ENCODE measurements at places on chromosomes 2 and 18. TPM values are rescaled to one million over a fixed set of nuclear protein-coding genes. Genes with fewer than 3 reads are reported as not detected.

GRCh38 chr2:118593257-118593656 is 254.2 kb downstream of the EN1 start:
- no peak overlapping the region for H3K4me3 ChIP-seq
- H3K36me3 ChIP-seq, result no peaks in the 10 kb centered on the region
- no peaks in the 10 kb centered on the region for H3K4me1 ChIP-seq

DNA sequence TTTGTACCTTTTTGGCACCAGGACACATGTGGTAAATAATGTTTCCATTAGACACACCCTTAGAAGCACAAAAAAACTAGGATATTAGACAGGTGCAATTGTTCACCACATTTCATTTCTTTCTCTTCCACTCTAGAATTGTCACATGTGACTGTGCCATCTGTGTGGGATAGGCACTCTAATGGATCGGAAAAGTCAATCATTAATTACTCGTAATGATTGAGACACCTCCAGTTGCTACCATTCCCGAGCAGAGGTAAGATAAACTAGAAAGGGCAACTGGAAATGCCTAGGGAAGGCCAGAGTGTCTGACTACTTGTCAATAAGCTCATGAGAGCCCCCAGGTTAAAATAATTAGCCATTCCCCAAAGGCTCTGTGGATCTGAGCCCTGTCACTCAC is 59.9 kb downstream of the METTL4 start:
- DNase-seq, result no peak
- H3K4me3 ChIP-seq, result no peak overlapping the region
- no peak overlapping the region for H3K27ac ChIP-seq
- no peaks in the 10 kb centered on the region for H3K36me3 ChIP-seq
- no peaks in the 10 kb centered on the region for H3K27me3 ChIP-seq

DNA sequence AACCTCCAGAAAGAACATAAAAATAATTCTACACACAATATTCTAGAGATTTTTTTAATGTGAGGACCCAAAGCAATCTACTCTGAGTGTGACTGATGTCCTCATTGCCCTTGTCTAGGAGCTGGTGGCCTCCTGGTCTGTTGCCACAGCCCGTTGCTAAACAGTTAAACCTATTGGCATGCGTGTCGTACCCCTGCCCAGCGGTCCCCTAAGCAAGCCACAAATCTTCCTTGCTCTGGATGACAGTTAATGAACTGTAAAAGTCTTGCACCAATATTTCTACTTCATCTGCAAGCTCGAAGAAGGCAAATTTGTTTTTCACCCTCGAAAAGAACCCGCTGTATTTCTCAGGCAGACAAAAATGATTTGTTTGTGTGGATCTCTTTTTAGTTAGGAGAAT is 489.1 kb upstream of the MEX3C start:
- no peak overlapping the region for H3K27ac ChIP-seq
- H3K4me3 ChIP-seq, result no peak overlapping the region
- no peaks in the 10 kb centered on the region for H3K4me1 ChIP-seq
- H3K36me3 ChIP-seq, result no peaks in the 10 kb centered on the region
- no peaks in the 10 kb centered on the region for H3K27me3 ChIP-seq
- DNase-seq, result no peak

DNA sequence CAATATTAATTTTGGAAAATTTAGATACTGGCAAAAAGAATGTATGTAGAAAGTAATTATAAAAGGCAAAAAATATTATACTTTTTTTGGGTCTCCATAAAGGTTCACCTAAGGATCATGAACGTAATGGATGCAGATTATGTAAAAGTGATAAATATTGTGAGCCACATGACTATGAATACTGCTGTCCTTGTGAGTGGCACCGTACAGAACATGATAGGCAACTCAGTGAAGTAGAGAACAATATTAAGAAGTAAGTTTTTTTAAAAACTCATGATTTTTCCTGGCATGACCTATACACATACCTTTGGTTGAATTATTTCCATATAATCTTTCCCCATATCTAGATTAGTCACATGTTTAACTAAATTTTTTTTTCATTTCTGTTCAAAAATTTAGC is 18.6 kb downstream of the GEN1 start:
- DNase-seq, result no peak
- H3K4me3 ChIP-seq, result no peak overlapping the region
- no peaks in the 10 kb centered on the region for H3K27me3 ChIP-seq
- H3K4me1 ChIP-seq, result no peaks in the 10 kb centered on the region

GRCh38 chr2:218298314-218298875 is 6.1 kb upstream of the TMBIM1 start:
- DNase-seq, result no peak
- H3K36me3 ChIP-seq, result no peaks in the 10 kb centered on the region
- H3K27me3 ChIP-seq, result no peaks in the 10 kb centered on the region
- peak overlapping the region; percentile 54 for H3K27ac ChIP-seq

- H3K27me3 ChIP-seq, result no peaks in the 10 kb centered on the region
- H3K27ac ChIP-seq, result no peak overlapping the region
- no peak overlapping the region for H3K4me3 ChIP-seq
- no peaks in the 10 kb centered on the region for H3K36me3 ChIP-seq
- no peak for DNase-seq
These were observed 403.3 kb upstream of the FANCL start for GRCh38 chr2:58644451-58644850.

GRCh38 chr18:68494802-68495581 is 219.9 kb downstream of the TMX3 start:
- no peaks in the 10 kb centered on the region for H3K4me1 ChIP-seq
- DNase-seq, result no peak
- H3K36me3 ChIP-seq, result no peaks in the 10 kb centered on the region
- H3K4me3 ChIP-seq, result no peak overlapping the region

GRCh38 chr18:58638441-58638840 is 9.6 kb upstream of the ALPK2 start:
- DNase-seq, result no peak
- no peak overlapping the region for H3K4me3 ChIP-seq
- no peaks in the 10 kb centered on the region for H3K36me3 ChIP-seq
- H3K27ac ChIP-seq, result no peak overlapping the region
- no peaks in the 10 kb centered on the region for H3K27me3 ChIP-seq

DNA sequence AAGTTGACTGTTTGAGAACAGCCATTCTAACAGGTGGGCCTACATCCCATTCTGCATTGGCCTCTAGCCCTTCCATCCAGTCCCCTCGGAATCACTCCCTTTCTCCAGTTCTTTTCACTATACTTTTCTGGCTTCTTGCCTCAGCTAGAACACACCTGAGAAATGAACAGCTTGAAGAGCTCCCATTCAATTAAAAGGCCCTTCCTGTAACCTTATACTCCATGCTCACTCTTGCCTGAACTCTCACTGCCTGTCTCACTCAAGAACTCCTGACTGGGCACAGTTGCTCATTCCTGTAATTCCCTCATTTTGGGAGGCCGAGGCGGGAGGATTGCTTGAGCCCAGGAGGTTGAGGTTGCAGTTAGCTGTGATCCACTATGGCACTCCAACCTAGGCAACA is 23.6 kb downstream of the CHRNA1 start:
- no peak overlapping the region for H3K4me3 ChIP-seq
- no peaks in the 10 kb centered on the region for H3K4me1 ChIP-seq
- no peaks in the 10 kb centered on the region for H3K36me3 ChIP-seq

- H3K36me3 ChIP-seq, result peaks cover 4% of the 10 kb centered on the region
- no peaks in the 10 kb centered on the region for H3K27me3 ChIP-seq
- peaks cover 4% of the 10 kb centered on the region for H3K4me1 ChIP-seq
- no peak for DNase-seq
- H3K4me3 ChIP-seq, result no peak overlapping the region
These were observed 22.4 kb downstream of the TWSG1 start for GRCh38 chr18:9356976-9357375.

DNA sequence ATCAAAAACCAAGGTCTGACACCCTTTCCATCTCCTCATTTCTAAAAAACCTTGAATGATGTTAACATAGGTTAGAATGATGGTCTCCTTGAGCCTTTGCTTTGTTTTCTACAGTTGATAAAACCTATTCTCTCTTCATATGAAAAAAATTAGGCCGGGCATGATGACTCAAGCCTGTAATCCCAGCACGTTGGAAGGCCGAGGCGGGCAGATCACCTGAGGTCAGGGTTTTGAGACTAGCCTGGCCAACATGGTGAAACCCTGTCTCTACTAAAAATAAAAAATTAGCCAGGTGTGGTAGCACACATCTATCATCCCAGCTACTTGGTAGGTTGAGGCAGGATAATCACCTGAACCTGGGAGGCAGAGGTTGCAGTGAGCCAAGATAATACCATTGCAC is 49.4 kb downstream of the CCDC88A start:
- H3K27me3 ChIP-seq, result no peaks in the 10 kb centered on the region
- DNase-seq, result no peak
- no peaks in the 10 kb centered on the region for H3K36me3 ChIP-seq
- H3K4me1 ChIP-seq, result no peaks in the 10 kb centered on the region
- H3K27ac ChIP-seq, result no peak overlapping the region
- H3K4me3 ChIP-seq, result no peak overlapping the region

GRCh38 chr2:5695654-5696403 is 3.6 kb downstream of the SOX11 start:
- H3K4me1 ChIP-seq, result peaks cover 50% of the 10 kb centered on the region
- DNase-seq, result peak; percentile 77
- H3K27ac ChIP-seq, result no peak overlapping the region
- H3K36me3 ChIP-seq, result no peaks in the 10 kb centered on the region

- H3K27ac ChIP-seq, result no peak overlapping the region
- H3K4me1 ChIP-seq, result no peaks in the 10 kb centered on the region
- H3K27me3 ChIP-seq, result no peaks in the 10 kb centered on the region
These were observed 792.5 kb upstream of the FANCL start for GRCh38 chr2:59033661-59034060.

GRCh38 chr18:832085-832681 is 20.1 kb upstream of the YES1 start:
- no peak for DNase-seq
- H3K36me3 ChIP-seq, result no peaks in the 10 kb centered on the region
- H3K4me3 ChIP-seq, result no peak overlapping the region
- no peaks in the 10 kb centered on the region for H3K27me3 ChIP-seq
- peaks cover 18% of the 10 kb centered on the region for H3K4me1 ChIP-seq

DNA sequence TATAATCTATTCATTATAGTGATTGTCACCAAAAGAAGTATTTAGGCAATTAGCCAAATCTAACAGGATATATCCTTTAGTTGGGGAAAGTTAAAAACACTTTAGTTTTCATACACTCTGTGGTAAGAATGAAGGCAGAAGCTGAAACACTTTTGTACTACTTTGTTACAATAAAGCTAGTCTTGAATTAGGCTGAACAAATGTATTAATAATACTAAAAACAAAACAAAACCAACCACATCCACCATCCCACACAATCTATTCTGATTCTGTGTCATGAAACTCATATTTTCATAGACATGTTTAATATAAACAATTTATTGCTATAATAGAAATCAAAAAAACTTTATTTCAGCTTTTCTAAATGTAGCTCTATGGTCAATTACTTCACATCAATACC is 508.8 kb downstream of the ZEB2 start:
- H3K4me1 ChIP-seq, result no peaks in the 10 kb centered on the region
- no peaks in the 10 kb centered on the region for H3K36me3 ChIP-seq
- no peak overlapping the region for H3K27ac ChIP-seq
- no peak overlapping the region for H3K4me3 ChIP-seq

- no peaks in the 10 kb centered on the region for H3K27me3 ChIP-seq
- H3K27ac ChIP-seq, result no peak overlapping the region
- DNase-seq, result no peak
- H3K4me1 ChIP-seq, result no peaks in the 10 kb centered on the region
- H3K4me3 ChIP-seq, result no peak overlapping the region
These were observed 118.1 kb upstream of the MSH6 start for GRCh38 chr2:47664817-47665216.

The APLF gene
- total RNA-seq, result 5.5 TPM

The BCS1L gene
- 128 TPM for total RNA-seq

The NTSR2 gene
- total RNA-seq, result not detected

The KCNS3 gene
- 99.0 TPM for total RNA-seq

The CTAGE1 gene
- total RNA-seq, result not detected

The PXDN gene
- total RNA-seq, result 62.6 TPM

The CIDEA gene
- total RNA-seq, result not detected

The PLCD4 gene
- not detected for total RNA-seq

The STARD6 gene
- total RNA-seq, result not detected

The MYCN gene
- total RNA-seq, result 0.20 TPM
